ENCODE measurements at places on chromosomes 2 and 18.

- DNase-seq = no peak
Observed at GRCh38 chr2:58215429-58215828, 25.7 kb downstream of the FANCL start.

DNA sequence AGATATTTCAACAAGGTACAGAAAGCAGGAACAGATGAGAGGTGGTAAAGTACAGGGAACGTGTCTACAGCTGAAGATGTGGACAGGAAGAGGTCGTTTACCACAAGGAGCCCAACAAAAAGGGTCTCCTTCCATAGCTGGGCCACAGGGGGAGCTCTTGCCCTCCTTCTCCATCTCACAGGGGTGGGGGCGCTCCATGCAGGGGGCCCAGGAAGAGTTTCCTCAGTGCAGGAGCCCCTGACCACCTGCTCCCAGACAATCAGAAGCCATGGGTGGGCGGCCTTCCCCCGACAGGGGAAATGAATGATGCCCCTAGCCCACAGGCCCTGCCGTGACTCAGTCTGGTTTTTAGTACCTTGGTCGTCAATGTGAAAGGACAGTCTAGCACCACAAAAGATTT, 163.6 kb upstream of the ZNF516 start:
- DNase-seq = no peak

DNA sequence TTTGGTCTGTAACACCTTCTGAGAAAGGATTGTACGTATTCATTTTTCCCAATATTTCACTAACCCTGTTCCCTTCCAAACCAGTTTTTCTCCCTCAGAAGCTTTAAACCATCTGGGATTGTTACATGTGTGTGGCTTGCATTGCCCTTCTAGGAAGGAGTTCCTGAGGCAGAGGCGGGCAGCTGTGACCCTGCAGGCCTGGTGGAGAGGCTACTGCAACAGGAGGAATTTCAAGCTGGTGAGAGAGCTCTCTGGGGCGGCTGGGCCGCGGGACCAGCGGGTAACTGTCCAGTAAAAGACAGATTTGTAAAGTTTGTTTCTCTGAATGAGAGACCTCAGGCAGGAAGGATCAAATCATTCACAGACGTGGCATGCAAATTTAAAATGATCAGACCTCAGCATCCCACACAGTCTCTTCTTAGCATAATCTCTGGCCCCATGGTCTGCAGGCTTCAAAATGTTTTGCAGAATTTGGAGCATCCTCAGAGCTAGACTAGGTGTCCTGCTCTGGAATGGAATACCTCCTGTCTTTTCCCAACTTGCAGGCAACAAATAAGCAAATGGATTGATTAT, 40.2 kb upstream of the GPR17 start:
- no peak for DNase-seq

DNA sequence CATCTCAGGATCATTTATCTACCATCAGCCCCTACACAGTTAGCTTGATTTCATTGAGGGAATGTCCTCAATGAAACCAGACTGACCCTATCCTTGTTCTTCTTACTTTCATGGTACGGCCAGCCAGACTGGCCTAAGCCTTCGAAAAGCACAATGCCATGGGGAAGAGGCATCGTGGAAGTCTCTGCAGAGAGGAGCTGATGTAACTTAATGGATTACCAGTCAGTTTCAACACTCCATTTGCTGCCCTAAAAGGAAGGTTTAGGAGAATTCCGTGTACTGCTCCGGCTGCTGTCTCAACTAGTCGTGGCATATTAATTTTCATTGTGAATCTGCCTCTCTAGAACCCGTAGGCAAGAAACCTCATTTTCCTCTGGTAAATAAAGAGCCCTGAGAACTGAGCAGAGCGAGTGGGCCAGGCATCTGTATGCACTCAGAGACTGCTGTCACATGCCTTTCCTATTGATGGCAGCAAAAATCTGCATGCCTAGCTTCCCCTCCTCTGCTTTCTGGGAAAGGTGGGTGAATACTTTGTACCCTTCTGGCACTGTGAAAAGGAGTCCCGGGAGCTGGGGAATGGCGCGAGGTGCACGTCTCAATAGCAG, 184.9 kb downstream of the KLHL29 start:
- no peak for DNase-seq

GRCh38 chr2:128736046-128736688, 417.5 kb upstream of the HS6ST1 start:
- no peak for DNase-seq

GRCh38 chr18:62339106-62339988, 14.2 kb downstream of the TNFRSF11A start:
- DNase-seq = no peak

DNA sequence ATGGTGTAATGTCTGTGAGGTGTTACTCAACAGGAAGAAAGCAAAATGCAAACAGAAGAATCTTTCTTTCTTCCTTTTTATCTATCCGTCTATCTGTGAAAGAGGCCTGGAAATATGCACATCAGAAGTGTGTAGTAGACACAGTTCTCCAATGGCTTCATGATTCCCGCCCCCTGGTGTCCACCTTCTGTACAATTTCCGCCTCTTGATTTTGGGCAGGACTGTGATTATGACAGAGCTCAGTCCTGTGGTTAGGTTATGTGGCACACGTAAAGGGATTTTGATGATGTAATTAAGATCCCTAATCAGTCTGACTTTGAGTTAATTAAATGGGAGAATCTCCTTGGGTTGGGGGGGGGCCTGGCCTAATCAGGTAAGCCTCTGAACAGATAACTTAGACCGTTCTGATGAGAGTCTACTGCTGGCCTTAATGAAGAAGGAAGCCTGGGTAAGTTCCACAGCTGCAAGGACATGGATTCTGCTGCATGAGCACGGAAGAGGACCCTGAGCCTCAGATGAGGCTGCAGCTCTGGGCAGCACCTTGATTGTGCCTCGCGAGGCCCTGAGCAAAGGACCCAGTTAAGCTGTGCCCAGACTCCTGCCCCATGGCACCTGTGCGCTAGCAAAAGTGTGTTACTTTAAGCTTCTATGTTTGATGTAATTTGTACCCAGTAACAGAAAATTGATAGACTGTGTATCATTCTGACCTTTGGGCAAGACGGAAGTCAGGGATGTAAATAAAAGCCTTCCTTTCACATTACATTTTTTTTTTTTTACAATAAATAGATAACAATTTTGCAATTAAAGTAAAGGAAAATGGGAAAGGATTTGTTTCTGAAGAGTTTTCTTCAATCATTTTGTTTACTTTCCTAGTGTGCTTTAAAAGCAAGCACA, 11.3 kb upstream of the KCNF1 start:
- DNase-seq = no peak

GRCh38 chr2:3489764-3490115, 29.6 kb downstream of the ADI1 start:
- DNase-seq = no peak

DNA sequence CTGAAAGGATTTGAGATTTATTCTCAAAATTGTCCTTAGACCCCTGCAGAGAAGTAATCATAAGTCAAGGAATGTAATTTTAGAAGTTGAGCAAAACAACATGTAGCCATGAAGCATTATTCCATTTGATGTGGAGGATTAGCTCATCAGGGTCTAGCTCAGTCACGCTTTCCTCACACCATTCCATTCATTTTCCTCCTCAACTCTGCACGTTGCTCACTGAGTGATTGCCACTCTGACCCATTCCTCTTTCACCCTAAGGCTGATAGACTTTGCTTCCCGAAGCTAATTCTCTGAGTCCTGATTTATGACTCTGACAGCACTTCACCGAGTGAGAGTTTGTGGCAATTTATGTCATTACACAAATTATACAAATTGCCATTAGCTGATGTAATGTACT, 820.6 kb upstream of the PIK3C3 start:
- no peak for DNase-seq

GRCh38 chr2:61017003-61017555, 441 bp upstream of the PEX13 start:
- peak; percentile 70 for DNase-seq

- no peak for DNase-seq
Observed at GRCh38 chr2:203732953-203733510, 26.6 kb downstream of the CD28 start.

GRCh38 chr2:207224791-207225482, 59.2 kb upstream of the KLF7 start:
- DNase-seq = no peak

GRCh38 chr18:3703732-3704176, 253.8 kb downstream of the TGIF1 start:
- no peak for DNase-seq

DNA sequence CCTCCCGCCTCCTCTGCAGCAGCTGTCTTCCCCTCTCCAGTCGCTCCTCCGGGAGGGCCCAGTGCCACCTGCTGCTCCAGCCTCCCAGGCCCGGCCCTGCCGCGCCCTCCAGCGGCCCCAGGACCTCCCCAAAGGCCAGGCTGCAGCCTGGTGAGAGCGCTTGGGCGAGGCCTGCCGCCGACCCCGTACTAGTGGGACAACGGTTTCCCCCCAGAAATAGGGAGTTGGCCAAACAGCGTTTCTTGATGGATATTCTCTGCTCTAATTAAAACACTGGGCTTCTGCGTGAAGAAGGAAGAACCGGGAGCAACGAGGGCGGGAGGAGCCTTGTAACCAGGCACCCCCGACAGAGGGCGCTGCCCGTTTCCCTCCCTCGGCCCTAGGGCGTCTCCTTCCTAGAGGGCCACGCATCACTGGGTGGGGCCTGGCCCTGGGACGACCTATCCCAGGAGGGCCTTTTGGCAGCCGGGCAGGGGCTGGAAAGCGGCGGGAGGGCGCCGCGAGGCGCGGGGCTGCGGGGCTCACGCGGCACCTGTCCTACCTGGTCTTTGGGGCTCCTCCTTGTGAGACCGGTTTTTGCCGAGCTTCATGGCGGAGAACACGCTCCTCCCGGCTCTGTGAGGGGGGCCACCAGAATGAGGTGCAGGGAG, 25.4 kb upstream of the OTOF start:
- DNase-seq = no peak

DNA sequence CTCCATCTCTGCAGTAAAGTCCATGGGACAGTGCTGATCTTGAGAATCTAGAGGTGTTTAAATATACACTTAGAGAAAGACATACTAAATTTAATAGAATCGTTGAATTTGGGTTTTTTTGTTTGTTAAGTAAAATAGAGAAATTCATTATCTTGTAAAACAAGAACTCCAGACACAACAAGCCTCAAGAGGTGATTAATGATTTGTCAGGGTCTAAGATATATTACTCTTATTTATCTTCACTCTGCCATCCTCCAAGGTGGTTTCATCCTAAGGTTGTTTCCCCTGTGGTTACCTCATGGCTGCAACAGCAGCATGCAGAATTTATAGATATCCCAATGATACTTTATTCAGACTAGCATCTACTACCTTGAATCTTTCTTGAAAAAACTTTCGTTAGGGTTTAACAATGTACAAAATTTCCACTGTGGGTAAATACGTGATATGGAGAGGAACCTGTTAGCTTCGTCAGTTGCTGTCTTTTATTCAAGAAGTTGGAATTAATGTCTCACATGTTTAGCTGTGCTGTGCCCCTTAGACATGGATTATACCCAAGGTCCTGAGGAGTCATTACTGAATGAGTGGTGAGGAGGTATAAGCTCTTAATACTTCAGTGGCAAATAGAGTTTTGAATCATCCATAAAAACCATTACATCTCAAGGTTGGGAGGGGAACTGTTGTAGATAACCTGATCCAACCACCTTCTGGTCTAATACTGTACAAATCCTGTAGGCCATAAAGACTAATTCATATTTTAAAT, 128.0 kb downstream of the GPD2 start:
- no peak for DNase-seq

DNA sequence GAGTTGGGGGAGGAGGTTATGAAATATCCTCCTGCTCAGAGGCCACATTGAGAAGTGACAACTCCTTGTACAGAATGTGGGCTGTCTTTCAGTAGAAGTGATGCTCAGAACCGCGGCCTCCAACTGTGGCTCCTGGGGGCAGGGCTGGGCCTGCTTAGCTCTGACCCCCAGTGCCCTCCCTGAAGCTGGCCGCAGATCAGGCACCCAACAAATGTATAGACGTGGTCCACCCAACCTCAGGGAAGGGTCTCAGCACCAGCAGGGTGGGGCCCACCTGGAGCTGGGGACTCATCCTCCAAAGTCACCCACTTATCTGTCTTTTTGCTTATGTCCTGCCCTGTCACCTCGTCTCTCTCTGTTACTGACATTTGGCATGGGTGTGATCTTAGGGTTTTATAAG, 11.1 kb upstream of the BIN1 start:
- no peak for DNase-seq

DNA sequence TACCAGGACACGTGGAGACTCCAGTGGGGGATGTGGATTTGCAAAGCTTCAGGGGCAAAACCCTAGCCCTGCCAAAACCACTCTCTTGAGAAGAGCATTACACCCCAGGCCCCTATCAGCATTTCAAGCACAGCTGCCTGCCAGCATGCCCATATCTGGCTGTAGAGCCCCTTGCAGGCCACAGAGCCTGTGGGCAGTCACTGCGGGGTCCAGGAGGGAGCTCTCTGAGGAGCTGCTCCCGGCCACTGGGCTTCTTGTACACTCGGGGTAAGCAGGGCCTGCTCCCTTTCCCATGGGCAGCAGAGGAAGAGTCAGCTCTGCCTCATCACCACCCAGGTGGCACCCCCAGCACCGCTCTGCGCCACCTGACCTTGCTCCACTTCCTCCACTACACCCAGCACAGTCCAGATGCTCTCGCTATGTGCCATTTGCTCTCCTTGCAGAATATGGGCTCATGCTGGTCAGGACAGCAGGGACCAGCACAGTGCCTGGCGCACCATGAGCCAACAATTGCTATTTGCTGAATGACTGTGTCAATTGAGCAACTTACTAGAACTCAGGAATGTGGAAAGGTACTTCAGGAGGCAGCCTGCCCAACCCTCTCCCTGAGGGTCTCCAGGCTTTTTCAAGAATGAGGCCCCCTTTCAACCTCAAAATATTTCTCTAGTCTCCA, 7.4 kb downstream of the CHST10 start:
- no peak for DNase-seq

DNA sequence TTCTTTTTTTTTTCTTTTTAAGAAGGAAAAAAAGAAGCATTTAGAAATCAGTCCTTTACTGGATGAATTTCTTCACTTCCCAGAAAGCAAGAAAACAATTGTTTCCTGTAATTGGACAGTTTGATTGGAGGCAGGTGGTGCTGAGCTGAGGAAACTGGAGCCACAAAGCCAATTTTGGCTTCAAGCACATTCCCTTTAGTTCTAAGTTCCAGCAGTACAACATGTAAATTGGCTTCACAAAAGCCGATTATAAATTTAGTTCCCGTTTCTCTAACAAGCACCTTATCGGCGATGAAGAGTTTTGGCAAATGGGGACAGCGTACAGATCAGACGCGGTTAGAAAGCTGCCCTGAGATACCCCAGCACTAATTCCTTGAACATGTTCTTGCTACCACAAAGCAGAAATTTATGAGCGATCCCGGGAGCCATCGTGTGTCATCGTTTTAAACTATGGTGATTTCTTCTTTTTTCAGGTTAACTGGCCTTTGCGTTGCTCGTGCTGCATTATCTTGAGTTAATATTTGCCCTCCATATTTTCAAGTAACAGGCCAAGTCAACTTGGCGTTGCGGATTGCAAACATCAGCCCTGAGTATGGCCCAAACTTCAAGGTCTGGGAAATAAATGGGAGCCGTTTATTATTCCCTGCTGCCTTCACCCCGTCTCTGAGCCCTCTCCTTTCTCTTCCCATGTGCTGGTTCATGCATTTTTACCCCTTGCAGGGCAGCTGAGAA, 190.4 kb upstream of the ID2 start:
- DNase-seq = no peak

GRCh38 chr2:8380566-8380965, 301.3 kb upstream of the ID2 start:
- DNase-seq = peak; percentile 44

GRCh38 chr18:50842846-50843245, 23.0 kb upstream of the MRO start:
- DNase-seq = no peak

All from GDM1 (cell line).